ENCODE measurements at places on chromosomes 2 and 18.
A peak's percentile ranks its signal among the peaks of the same experiment; 100 is the strongest.

- peak; percentile 43 for DNase-seq
Observed at GRCh38 chr2:39379643-39380524, 57.2 kb downstream of the MAP4K3 start.

GRCh38 chr2:118865106-118865505 lies 17.7 kb upstream of the EN1 start:
- peak; percentile 69 for DNase-seq

DNA sequence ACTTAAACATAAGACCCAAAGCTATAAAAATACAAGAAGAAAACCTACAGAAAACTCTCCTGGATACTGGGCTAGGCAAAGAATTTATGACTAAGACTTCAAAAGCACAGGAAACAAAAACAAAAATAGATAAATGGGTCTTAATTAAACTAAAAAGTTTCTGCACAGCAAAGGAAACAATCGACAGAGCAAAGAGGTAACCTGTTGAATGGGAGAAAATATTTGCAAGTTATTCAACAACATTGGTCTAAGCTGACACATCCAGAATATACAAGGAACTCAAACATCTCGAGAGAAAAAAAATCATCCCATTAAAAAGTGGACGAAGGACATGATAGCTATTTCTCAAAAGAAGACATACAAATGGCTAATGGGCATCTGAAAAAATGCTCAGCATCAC lies 72.3 kb upstream of the RBBP8 start:
- DNase-seq, result no peak

DNA sequence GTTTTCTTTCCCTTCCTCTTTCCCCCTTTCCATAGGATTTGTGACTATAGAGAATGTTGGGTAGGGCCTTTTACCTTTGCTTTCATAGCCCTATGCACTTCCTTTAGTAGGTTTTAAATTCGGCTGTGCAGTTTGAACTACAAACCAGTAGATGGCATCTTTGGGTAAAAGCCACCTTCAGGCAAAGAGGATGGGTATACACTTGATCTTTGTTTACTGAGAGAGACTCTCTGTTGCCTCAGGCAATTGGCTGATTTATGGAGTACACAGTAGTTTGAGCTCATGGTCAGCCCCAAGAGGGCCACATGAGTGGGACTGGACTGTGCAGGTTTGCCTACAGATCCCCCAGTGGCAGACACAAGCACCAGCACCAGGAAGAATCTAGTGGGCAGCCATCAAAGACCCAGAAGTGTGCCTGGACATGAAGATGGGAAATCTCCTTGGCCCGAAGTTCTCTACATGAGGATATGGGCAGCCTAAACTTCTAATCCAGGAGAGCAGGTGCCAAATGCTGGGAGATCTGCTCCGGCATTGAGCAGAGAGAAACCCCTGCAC lies 1304.3 kb upstream of the DDX18 start:
- peak; percentile 59 for DNase-seq

- no peak for DNase-seq
Observed at GRCh38 chr2:232542715-232543467, 3.4 kb downstream of the CHRNG start.

DNA sequence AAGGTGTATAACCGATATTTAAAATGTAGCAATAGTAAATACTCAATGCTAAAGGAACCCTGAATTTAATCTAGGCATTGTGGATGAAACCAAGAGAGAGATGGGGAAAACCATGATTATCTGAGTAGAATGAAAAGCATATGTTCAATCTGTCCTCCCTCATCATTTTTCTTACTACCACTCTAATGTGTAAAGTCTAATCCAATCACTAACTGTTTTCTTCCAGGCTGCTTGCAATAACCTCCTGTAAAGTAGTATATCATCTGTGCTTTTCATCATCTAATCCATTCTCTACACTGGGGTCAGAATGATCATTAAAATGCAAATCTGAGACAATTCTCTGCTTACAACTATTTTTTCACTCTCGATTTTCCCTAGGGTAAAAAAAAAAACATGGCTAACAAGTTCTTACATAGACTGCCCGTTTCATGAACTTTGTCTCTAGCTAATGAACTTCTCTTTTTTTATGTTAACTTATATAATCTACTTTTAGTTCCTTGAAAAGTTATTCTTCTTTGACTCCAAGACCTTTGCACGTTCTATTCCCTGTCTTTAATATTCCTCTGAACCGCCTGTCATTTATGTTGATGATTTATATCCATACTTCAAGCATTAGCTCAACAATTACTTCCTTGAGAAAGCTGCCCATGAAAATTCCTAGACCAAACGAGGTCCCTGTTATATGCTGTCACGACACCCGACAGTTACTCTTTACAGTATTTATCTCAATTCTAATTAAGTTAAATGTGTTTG lies 94.7 kb upstream of the SLC8A1 start:
- no peak for DNase-seq

DNA sequence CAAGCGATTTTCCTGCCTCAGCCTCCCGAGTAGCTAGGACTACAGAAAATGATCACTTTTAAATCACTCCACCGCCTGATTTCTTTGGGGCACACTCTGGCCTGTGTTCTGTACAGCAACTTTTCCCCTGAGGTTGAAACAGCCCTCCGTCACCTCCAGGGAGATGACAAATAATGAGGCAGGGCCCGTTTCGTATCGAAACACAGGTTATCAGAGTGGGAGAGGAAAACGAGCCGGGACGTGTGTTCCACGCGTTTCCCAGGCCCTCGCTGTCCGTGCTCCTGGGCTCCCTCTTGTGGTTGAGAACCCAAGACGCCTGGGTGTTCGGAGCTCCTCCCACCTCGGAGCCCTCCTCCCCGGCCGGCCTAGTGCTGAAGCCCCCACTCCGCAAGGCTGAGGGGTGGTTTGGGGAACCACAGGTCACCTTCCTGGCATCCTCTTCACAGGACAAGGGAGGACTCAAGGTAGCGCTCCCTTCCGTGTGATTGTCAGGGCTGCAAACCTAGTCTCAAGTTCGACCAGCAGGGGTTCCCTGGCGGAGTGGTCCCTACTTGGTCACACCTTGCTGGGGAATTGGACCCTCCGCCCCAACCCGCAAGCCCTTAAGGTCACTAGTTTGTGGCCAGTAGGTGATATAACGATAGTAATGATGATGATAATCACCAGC lies 12.8 kb downstream of the ATP6V1B1 start:
- peak; percentile 87 for DNase-seq

DNA sequence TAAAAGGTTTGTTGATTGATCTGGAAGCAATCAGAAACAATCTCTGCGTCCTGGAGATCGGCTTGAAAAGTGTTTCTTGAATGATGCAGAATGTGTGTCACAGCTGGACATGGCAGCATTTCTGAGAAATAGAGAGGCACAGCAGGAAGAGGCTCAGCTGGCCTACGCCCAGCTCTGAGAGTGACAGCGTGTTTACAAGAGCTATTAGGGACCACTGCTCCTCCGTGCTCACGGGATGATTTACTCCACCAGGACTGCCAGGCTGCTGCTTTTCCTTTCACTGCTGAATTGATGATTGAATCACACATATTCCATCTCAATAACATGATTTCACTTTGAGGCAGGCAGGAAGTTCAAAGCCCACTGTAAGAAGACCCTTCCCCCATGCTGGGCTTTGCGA lies 62.8 kb downstream of the GALNT14 start:
- DNase-seq, result peak; percentile 10

DNA sequence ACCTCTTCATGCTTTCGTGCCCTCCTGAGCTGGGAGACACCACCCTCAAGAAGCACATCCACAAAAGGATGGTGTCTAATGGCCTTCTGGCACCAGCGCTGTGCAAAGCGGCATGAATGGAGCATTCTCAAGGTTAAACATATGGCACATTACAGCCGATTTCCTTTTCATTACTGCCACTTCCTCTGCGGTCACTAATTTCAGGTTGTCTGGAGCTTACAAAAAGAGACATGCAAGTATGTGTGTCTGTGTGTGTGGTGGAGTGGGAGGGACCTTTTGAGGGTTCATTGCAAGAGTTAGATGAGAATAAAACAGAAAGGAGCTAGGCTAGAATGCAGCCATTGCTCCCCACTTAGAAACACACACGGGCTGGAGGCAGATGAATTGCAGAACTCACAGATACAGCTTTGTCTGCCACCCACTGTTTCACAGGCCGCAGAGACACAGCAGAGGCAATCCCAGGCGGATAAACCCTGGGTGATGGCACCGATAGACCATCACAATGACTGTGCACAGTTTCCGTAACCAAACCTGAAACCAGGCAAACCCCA lies 76.0 kb downstream of the TGIF1 start:
- no peak for DNase-seq

DNA sequence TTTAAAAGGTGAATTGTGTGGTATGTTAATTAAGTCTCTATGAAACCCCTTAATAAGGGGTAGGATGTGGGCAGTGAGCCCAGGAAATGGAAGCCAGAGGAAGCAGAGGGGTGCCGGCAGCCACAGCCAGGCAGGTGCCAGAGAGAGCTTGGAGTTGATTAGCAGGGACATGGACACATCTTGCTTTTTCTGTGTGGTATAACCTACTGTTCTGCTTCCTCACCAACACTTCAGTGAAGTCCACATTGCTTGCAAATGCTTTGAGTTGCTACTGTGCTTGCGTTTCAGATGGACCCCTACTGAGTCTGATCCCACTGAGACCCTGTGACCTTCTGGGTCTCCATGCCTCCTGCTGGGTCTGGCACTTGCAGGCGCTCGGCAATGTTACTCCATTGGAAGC lies 30.3 kb upstream of the ARHGEF4 start:
- no peak for DNase-seq

DNA sequence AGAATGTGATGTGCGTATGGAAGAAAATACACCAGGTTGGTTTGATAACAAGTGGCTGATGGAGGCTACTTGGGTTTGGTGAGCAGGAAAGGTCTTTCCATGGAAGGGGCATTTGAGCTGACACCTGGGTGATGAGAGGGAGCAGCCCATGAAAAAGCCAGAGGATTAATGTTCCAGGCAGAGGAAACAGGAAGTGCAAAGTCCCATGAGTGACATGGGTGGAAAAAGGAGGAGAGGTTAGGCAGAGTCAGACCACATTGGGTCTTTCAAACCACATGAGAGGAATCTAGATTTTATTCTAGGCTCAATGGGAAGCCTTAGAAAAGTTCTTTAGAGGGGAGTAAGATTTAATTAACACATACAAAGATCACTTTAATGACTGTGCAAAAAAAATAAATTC lies 195.7 kb downstream of the LRATD1 start:
- DNase-seq, result no peak

- DNase-seq, result no peak
Observed at GRCh38 chr2:42192652-42193566, 23.8 kb downstream of the EML4 start.

DNA sequence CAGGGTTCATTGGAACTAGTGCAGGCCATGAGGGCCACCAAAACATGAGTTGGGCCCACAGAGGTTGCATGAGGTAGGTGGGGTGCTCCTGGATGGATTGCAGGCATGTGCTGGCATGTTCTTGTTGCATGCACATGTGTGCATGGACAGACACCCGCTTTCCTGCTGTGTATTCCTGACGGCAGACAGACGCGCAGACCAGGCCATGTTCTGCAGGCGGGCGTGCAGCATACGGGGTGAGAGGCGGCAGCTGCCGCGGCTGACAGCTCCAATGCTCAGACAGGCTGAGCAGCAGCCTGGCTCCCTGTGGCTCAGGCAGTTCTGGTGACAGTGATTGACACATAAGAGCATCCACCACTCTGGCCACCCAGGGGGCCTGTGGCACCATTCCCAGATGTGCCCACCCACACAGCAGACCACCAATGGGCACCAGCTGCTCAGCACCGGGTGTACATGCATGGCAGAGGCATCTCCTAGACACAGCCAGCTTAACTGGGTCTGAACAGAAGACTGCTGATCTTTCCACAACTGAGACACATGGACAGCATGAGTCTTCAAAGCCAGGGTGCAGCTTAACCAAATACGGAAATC lies 21.2 kb downstream of the HS1BP3 start:
- no peak for DNase-seq

- DNase-seq, result no peak
Observed at GRCh38 chr2:152319822-152320570, 15.0 kb upstream of the FMNL2 start.

GRCh38 chr18:56999823-57000222 lies 147.1 kb upstream of the BOD1L2 start:
- DNase-seq, result no peak

GRCh38 chr2:170260188-170260587 lies 82.2 kb downstream of the MYO3B start:
- no peak for DNase-seq

GRCh38 chr2:55519938-55520885 lies 694 bp downstream of the CFAP36 start:
- DNase-seq, result peak; percentile 57

DNA sequence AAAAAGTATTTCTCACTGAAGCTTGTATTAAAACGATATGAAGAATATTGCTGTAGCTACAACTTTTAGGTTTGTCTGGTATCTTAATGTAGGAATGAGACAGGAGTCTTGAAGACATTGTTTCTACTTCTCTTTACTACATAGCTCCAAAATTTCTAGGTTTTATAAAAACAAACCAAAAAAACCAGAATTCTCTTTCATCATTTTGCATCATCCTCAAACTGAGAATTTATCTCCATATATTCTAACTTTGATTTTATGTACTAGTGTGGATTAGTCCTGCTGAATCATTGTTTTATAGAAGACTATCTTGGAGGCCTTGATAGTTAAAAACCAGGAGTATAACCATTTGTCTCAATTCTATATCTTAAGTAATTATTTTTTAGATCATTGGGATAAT lies 100.2 kb downstream of the ICA1L start:
- DNase-seq, result no peak

GRCh38 chr2:113266431-113266830 lies 12.3 kb downstream of the PAX8 start:
- no peak for DNase-seq

GRCh38 chr18:58669731-58670378 lies 1.4 kb upstream of the MALT1 start:
- DNase-seq, result no peak
